ENCODE measurements at places on chromosomes 3 and 15. TPM values are rescaled to one million over a fixed set of nuclear protein-coding genes. Genes with fewer than 3 reads are reported as not detected.

DNA sequence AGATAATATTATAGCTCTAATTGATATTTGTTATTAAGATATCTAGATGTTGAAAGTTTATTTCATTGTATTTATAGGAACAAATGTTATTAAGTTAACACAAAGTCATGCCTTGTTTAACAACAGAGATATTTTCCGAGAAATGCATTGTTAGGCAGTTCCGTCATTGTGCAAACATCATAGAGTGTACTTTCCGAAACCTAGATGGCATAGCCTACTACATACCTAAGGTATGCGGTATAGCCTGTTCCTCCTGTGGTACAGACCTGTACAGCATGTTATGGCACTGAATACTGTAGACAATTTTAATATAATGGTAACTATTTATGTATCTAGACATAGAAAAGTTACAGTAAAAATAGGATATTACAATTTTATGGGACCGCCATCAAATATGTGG is 114.3 kb downstream of the NAALADL2 start:
- DNase-seq: no peak

DNA sequence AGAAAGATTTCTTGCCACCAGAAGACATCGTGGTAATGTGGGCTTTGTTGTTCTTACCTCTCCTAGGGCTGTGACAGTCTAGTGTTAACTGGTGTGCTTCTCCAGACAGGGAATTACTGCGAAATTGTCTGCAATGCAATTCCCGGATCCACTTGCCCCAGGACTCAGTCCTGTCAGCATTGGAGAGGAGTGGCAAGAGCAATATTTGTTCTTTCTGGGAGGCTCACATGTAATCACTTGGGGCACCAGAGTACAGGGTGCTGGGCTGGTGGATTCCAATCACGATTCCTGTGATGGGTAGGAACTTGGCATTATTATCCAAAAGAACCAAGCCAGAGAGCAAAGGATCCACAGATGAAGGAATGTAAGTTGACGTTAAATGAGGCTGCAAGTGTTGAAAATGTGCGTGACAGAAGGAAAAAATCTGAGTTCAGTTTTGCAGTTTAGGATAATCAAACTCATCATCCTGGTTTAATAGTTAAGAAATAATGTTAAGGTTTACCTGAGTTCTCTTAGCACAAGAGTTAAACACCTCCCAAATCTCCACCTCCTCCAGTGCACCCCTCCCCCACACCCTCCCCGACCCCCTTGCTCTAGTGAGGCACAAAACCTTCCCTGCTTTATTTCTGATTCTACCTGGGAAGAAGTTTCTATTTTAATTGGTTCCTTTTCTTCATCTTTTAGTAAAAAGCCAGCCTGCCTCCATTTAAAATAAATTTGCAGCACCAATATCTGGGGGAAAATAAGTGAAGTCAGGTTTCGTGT is 79.2 kb downstream of the GMPS start:
- DNase-seq: no peak

DNA sequence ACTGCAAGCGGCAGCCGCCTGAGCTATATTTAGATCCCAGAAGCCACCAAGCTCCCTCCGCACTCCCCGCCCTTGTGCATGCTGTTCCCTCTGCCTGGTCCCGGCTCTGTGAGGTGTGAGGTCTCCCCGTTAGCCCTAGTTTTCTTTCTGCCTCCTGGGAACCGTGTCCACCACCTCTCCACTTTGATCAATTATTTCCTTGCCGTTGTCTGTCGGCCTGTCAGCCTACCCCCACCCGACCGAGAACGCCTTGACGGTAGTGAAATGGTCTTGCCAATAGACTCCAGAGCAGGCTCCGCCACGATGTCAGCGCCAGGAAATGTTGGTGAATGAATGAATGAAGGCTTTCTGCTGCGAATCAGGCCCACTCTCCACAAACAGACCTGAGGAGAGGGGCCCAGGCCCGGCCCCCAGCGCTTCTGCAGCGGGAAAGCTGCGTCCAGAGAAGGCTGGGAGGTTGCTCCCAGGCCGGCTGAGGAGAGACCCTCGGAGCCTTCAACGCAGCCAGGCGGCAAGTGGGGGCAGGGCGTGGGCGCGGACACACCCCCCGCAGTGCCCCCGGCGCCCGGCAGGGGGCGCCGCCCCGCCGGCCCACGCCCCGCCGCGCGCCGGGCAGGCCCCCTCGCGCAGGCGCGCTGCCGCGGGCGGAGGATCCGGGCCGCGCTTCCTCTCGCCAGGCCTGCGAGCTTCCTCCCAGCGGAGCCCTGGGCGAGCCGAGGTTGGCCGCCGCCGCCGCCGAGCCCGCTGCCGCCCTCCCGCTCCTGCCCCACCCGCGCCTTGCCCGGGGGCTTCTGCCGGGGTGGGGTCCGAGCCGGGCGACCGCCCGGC is at the start of gene CSK:
TSS of gene CSK (plus strand) at position 650 of the 828 bp plus-strand sequence. CDS start 16,218 bp downstream, outside the sequence.
- DNase-seq: no peak

- DNase-seq: no peak
These were observed 175.8 kb upstream of the P2RY1 start for GRCh38 chr3:152658977-152659720.

DNA sequence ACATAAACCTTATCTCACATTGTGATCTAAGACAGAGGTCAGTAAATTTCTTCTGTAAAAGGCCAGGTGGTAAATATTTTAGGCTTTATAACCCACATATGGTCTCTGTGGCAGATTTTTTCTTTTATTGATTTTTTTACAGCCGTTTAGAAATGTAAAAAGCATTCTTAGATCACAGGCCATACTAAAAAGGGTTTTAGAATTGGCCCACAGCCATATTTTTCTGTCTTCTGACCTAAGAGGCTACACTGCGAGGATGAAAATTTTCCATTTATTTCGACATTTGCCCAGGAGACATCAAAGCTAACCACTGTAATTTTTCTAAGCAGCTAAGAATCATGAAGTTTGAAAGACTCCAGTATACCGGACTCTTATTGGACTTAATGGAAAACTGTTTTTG is 377.2 kb upstream of the SGO1 start:
- no peak for DNase-seq

- DNase-seq: no peak
These were observed 19.1 kb upstream of the TM4SF4 start for GRCh38 chr3:149455366-149455765.

GRCh38 chr3:144055604-144056003 is 84.0 kb downstream of the DIPK2A start:
- DNase-seq: no peak

- DNase-seq: no peak
These were observed 21.0 kb downstream of the PDZRN3 start for GRCh38 chr3:73603762-73604171.

GRCh38 chr3:52983828-52984227 is 62.0 kb downstream of the SFMBT1 start:
- DNase-seq: no peak

GRCh38 chr3:71104121-71104541 is 479.4 kb downstream of the FOXP1 start:
- DNase-seq: no peak

- no peak for DNase-seq
These were observed 93.9 kb downstream of the CTNNB1 start for GRCh38 chr3:41293169-41293681.

DNA sequence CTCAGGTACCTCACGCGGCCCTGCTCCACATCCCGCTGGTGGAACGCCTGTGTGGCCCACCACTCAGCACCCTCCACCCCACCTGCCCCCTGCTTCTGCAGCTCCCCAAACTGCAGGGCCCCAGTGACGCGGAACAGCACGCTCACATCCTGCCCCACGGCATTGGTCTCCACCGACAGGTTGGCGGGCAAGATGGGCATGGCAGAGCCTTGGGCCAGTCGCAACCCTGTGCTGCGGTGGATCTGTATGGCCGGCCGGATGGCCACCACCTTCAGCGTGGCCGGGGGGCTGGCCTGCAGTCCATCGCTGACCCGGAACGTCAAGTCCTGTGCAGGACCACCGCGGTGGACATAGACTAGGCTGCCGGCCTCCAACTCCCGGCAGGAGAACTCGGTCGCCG is 23.8 kb downstream of the CSPG4 start:
- DNase-seq: no peak

DNA sequence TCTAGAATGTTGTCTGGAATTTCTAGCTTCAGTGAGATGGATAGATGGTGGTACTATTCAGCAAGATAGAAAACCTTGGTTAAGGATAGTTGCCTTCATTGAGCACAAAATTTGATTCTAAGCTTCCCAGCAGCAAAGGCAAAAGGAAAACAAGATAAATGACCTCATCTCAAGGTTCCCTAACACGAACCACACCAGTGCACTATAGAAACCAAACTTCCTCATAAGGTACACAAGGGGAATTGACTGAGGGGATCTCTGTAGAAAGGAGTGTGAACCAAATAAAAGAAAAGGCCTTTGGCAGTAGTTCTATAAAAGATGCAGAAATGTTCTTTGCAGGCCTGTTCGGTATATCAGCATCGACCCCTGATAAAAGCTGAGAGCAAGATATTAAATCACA is 288.9 kb downstream of the SHQ1 start:
- no peak for DNase-seq

DNA sequence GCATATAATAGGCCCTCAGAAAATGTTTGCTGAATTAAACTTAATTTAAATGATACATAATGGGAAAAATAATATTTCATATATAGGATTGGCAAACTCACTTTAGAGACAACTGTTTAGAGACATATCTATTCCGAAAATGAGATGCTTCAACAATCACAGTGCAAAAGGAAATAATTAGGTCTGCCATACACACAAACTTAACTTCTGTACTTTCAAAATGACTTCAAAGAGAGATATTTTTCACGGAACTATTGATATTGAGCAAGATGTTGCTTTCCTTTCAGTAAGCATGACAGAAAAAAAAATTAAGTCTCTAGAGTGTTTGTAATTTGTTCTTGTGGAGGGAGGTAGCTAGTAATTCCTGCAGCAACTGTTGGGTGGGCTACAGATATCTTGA is 769.5 kb downstream of the TUSC7 start:
- DNase-seq: no peak

DNA sequence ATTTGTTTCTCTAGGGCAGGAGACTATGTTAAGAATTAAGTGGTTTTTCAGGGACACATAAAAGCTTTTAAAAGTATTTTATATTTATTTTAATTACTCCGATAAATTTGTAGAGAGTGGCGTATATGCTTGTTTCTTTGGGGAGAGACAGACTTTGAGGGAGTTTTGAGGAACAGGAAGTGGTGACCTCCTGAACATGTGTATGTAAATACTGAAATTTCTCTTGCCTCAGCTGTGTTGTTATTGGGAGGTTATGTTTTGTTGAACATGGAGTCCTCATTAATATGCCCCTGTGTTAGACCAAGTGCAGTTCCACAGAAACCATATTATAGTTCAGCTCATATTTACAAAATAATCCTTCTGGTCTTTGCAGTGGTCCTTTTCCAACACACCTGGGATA is 41.8 kb upstream of the UTS2B start:
- no peak for DNase-seq

GRCh38 chr15:37087131-37087588 is 13.2 kb downstream of the MEIS2 start:
- no peak for DNase-seq

DNA sequence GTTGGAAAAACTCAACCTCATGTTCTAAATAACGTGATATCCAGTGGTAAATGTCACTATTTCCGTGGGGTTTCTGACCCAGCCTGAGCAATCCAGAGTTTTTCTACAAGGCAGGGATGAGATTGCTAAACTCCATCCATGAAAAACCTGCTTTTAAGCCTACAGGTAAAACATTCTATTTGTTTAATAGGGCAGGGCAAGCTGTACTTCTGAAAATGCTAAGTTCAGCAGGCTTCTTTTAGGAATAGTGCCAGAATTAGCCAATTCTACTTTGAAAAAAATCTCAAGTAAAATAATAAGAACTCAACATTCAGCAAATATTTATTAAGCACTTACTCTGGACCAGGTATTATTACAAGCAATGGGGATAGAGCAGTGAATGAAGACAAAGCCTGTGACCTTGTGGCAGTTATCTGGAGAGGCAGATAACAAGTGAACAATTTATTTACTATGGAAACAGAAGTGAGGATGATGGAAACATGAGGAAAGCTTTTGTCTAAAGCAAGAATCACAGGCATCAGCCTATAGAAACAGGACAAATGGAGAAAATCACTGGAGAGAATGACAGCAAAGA is 13.3 kb downstream of the RPSA start:
- no peak for DNase-seq

GRCh38 chr15:85649372-85649771 is 145.4 kb downstream of the KLHL25 start:
- no peak for DNase-seq

DNA sequence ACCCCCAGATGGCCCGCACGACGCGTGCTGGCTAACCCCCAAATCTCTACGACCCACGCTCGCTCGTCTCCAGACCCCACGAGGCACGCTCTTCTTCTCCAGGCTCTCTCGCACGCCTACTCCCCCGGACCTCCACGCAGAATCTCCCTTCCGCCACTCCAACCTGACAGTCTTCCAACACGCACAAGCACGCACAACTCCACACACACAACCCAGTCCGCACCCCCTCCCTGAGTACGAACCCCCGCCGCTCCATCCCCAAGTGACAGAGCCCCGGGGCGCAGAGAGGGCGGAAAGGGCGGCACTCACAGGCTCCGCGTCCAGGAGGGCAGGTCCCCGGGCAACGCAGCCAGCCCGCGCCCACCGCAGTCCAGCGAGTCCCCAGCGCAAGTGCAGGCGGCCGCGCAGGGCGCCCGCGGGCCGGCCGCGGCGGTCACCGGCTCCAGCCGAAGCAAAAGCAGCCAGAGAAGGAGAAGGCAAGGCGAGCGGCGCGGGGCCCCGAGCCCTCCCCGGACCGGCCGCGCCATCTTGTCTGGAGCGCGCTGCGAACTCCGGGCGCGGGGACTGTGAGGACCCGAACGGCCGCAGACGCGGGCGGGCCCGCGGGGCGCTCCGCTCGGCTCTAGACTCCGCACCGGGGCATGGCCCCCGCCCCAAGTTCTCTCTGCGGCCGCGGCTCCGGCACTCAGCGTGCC is 794 bp downstream of the LRIG1 start:
- no peak for DNase-seq

DNA sequence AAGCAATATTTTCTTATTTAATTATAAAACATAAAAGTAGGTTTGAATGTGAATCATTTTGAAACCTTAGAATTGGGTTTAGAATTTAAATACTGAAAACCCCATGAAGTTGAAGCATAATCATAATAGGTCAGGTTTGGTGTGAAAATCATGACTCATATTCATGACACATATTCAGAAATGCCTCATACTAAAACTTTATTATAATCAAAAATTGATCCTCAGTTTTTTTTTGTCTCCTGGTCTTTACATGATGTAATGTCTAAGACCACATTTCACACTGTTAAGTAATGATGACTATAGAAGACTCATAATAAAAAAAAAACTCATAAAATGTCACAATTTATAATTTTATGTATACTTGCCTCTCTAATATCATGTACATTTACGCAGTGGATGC is 190.4 kb downstream of the FOXP1 start:
- no peak for DNase-seq

TJP1 gene
- 89.6 TPM for total RNA-seq

NEDD4 gene
- 16.1 TPM for total RNA-seq

PLA1A gene
- 3.4 TPM for total RNA-seq

UCN2 gene
- total RNA-seq: not detected

PARL gene
- 62.5 TPM for total RNA-seq

LOXL1 gene
- total RNA-seq: 14.0 TPM

ADAMTS7 gene
- total RNA-seq: 13.2 TPM

RPUSD2 gene
- 6.9 TPM for total RNA-seq

TMEM212 gene
- total RNA-seq: not detected

Data from mesenteric fat pad (tissue), 1 donor.